HFFc6 (cell line): ENCODE measurements at places on chromosomes 11 and 22. TPM values are rescaled to one million over a fixed set of nuclear protein-coding genes. Genes with fewer than 3 reads are reported as not detected.

DNA sequence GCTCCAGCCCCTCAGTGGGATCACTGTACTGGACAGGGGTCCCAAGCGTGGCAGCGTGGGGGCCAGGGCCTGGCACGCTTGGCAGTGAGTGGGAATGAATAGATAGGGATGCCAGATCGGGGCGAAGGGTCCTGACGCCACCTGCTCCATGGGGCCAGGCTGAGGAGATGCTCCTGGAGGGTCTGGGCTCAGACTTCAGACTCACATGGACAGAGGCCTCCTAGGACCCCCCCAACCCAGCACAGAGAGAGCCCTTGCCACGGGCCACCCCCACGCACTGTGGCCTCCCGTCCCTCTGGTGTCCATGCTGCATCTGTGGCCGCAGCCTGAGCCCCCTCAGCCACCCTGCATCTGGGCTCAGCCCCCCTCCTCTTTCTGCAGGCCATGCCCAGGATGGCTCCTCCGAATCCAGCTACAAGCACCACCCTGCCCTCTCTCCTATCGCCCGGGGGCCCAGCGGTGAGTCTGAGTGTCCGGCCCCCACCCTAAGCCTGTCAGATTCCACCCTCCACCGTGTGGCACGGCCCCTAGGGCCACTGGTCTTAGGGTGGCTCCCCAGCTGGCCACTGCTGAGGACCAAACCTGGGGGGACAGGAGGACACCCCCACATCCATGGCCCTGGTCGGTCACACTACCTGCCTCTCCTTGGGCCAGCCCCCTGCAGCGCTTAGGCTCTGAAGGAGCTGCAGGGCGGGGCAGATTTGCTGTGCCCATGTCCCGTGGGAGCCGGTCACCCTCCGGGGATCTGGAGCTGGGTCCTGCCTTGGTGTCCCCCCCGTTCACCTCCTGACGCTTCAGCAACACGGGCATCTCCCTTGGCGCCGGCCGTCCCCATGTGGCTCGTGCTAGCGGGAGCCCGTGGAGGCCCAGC, 2.7 kb downstream of the MUC5AC start:
- no peak for DNase-seq

GRCh38 chr11:61347916-61348461, 13.7 kb downstream of the CYB561A3 start:
- DNase-seq = no peak

- no peak for DNase-seq
Observed at GRCh38 chr11:108752297-108752751, 87.5 kb downstream of the DDX10 start.

DNA sequence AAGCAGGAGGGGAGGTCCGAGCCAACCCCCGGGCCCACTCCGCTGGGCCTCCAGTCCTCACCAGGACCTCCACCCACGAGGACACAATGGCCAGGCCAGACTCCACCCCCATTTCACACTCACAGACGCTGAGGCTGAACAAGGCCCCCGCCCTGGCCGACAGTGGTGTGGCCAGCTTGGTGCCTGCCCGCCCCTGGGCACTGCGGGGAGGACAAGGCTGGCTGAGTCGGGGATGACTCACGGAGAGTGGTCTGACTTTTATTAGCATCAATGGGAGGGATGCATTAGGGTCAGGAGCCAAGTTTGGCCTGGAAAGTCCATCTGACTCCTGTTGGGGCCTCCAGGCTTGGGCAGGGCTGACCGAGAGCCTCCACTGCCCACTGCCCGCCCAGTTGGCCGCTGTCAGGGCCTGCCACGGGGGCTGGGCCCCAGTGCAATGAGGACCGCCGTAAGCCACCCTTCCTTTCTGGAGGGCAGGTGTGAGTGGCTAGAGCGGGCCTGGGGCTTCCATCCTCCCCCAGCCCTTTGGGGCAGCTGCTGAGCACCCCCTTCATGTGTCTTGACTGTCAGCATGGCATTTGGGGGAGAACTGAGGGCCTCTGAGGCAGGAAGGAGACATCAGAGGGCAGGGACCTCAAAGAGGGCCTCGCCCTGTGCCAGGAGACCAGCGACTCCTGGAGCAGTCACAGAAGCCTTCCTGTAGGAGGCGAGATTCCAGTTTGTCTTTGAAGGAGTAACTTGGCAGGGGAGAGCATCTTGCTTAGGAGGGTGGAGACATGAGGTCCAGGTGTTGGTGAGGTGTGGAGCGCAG, 10.6 kb downstream of the TSPAN32 start:
- peak; percentile 57 for DNase-seq

GRCh38 chr22:20510811-20511577, 3.6 kb downstream of the MED15 start:
- no peak for DNase-seq

DNA sequence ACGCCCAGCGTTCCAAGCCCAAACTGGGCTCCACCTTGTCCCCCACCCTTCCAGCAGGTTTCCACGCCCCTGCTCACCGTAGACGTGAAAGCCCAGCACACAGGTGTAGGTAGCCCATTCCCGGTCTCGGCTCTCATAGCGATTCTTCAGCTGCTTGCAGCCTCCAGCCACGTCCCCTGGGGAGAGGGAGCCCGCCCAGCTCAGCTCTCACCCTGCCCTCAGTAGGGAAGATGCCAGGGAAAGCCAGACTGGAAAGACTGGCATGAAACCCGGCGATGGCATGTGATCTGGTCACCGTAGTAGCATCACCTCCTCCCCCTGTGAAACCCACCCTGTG, 1.4 kb upstream of the MTA2 start:
- no peak for DNase-seq

DNA sequence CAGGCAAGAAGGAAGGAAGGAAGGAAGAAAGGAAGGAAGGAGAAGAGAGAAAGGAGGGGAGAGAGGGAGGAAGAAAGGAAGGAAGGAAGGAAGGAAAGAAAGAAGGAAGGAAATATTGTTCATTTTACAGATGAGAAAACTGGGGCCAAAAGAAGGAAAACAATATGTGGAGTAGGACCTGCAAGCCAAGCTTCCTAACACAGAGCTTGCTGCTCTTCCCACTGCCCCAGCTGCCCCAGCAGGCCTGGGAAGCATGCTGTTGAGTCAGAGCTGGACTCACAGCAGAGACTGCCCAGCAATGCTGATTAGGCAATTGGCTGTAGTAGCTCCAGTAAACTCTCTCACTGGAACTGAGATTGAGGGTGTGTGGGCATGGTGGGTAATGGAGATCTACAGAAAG, 42.6 kb upstream of the SMCO4 start:
- peak; percentile 72 for DNase-seq

DNA sequence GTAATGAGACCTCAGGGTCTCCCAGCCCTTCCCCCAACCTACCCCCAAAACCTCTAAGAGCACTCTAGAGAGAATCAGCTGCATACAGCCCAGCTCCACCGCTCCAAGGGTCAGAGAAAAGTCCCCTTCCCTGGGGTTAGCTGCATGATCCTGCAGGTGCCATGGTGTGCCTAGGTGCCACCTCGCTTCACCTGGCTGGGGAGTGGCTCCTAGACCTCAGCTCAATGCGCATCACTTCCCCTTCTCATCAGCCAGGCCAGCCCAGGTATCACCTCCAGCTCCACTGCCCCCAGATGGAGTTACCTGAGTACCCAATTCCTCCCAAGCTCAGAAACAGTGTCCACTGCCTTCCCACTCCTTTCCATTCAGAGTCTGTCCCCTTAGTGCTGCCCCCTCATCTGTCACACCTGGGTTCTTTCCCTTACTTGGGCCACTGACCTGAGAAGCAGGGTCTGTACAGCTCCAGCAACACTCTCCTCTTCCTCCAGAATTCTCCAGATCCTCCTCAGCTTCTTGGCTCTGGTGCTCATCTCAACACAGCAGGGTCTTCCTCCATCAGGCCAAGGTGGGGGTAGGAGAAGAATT, 1.3 kb downstream of the STARD10 start:
- no peak for DNase-seq

- DNase-seq = no peak
Observed at GRCh38 chr22:25878933-25879332, 136.9 kb downstream of the MYO18B start.

GRCh38 chr11:38246451-38246850, 1648.4 kb upstream of the RAG2 start:
- no peak for DNase-seq

- DNase-seq = no peak
Observed at GRCh38 chr11:66032957-66033735, 6.9 kb upstream of the CATSPER1 start.

DNA sequence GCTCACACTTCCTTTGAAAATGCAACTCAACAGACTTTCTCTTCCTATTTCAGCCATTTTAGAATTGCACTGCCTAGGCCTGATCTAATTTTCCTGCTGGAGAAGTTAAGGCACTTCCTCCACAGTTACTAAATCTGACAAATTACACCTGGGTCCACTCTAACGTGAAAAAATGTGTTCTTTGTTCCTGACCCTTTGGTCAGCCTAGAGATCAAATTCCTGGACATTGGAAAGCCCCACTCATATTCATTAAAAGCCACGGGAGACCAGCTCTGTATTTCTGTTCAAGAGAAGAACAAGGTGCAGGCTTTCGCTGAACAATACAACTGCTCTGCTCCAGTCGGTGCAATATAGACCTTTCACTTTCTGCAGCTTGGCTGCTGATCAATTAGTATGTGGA, 96.6 kb downstream of the MPPED2 start:
- no peak for DNase-seq

DNA sequence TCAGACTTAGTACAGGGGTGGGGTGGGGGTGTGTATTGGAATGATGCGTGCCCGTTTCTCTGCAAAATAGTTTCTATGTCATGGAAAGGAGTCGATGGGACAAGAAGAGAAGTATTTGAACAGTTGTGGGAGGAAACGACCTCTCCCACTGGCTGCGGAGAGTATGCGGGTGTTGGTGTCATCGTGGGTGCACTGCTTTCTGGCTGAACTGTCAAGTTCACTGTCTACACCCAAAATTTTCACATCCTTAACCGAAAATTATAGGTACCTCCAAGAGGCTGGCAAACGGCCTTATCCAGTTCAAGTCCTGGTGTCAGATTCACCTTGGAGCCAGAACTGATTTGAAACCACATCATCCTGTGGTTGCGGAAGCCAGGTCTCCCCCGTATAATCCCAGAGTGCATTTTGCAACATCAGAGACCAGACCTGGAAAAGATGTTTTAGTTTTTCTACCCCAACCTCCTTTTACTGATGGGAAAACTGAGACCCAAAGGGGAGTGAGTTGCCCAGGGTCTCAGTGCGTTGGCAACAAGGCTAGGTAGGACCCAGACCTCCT, 497 bp upstream of the SSRP1 start:
- DNase-seq = no peak

LRRC32 gene
- 1.2 to 1.7 TPM (median 1.3 TPM) in 3 replicates for total RNA-seq

DDX17 gene
- 232 and 246 TPM in 2 replicates for total RNA-seq

DDX25 gene
- not detected in 3 replicates for total RNA-seq
